ENCODE measurements at places on chromosomes 4 and X.
A peak's percentile ranks its signal among the peaks of the same experiment; 100 is the strongest.

GRCh38 chr4:128653527-128654444, 155.7 kb upstream of the JADE1 start:
- no peak for DNase-seq

- DNase-seq = no peak
These were observed 32.1 kb downstream of the ZBTB49 start for GRCh38 chr4:4321951-4322688.

GRCh38 chrX:48965959-48966358, 5.7 kb downstream of the KCND1 start:
- DNase-seq = no peak

- no peak for DNase-seq
These were observed 148.7 kb downstream of the ENOX2 start for GRCh38 chrX:130754353-130754752.

GRCh38 chr4:6435010-6435409, 37.4 kb downstream of the PPP2R2C start:
- DNase-seq = no peak

- DNase-seq = no peak
These were observed 78.7 kb upstream of the ZNF518B start for GRCh38 chr4:10535912-10536311.

DNA sequence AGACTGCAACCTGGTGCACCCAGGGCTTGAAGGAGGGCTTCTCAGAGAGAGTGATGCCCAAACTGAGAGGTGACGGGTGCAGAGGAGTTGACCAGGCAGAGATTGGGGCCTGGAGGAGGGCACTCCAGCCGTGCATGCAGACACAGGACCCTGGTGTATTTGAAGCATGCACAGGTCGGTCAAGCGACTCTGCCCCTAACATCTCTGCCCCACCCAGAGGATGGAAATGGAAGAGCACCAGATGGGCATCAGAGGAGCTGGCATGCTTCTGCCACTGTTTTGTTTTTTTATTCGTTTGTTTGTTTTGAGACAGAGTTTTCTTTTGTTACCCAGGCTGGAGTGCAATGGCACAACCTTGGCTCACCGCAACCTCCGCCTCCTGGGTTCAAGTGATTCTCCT, 320.9 kb downstream of the EVC2 start:
- DNase-seq = no peak

DNA sequence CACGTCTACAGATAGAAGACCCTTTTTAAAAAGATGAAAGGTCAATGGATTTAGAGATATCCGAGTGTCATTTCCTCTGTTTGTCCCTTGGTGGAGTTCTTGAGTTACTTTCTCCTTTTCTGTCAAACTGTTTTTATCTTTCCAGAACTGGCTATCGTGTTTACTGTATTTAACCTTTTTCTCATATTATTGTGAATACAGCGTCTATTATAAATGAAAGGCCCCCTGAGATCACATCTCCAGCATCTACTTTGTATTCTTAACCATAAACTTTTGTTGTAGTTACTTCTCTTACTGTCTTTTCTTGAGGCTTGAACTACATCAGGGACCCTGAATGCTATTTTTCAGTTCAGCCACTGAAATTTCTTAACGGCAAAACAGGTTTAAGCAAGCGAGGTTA, 4.0 kb upstream of the PCDH7 start:
- no peak for DNase-seq

GRCh38 chrX:17470136-17470535, 95.1 kb downstream of the NHS start:
- DNase-seq = no peak

DNA sequence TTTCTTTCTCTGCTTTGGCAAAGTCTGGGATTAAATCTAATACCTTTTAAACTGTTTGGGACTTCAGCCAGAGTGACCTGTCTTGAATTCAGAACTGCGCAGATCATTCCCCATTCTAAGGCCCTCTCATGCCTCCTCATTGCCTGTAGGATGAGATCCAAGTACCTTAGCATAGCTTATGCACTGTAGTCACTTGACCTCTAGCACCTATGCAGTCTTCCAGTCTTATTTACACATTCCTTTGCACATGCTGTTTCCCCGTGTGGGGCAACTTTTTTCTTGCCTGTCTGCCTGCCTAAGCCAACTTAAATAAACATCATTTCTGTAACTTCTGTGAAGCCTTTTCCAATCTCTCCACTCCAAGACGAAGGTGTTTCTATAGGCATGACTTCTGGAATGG, 68.4 kb downstream of the AR start:
- no peak for DNase-seq

GRCh38 chrX:97728215-97728614, 844.5 kb downstream of the RPA4 start:
- DNase-seq = no peak

- DNase-seq = no peak
These were observed 79.4 kb downstream of the ADGRG4 start for GRCh38 chrX:136380010-136380769.

- no peak for DNase-seq
These were observed 71.5 kb downstream of the AFF1 start for GRCh38 chr4:87006426-87006675.

DNA sequence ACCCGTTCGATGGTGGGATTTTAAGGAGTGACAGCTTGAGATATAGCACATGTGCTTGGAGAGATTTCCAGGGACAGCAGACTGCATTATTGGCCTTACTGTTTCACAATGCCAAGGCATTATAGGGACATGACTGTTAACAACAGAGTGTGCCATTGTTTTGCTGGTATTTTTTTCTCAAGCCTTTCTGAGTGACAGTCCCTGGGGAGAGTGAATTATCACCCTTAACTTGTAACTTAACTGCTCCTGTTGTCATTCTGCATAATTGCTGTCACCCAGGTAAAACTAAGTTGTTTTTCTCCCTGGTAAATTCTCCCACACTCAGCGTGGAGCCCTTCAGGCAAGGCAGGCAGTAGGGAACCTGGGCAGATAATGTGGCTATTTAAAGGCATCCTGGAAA, 989.2 kb upstream of the LCORL start:
- no peak for DNase-seq

DNA sequence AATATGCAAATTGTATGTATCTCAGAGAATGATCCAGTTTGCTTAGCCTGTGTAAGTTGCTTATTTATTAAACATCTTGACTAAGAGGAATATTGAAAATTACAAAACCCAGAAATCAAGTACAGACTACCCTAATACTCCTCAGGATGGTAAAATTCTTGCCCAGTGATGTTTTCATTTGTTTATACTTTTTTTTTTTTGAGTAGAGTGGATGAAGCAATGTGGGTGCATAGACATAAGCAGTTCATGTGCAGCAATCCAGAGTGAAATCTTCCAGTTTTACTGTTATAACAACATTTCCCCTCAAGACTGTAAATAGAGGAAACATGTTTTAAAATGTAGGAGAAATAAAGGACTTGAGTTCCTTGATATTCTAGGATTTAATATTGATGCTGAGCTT, 4.7 kb downstream of the GLRB start:
- no peak for DNase-seq

- DNase-seq = peak; percentile 50
These were observed 64.9 kb downstream of the N4BP2 start for GRCh38 chr4:40121515-40121914.

- no peak for DNase-seq
These were observed 105.1 kb upstream of the ARHGAP24 start for GRCh38 chr4:85369703-85370380.

DNA sequence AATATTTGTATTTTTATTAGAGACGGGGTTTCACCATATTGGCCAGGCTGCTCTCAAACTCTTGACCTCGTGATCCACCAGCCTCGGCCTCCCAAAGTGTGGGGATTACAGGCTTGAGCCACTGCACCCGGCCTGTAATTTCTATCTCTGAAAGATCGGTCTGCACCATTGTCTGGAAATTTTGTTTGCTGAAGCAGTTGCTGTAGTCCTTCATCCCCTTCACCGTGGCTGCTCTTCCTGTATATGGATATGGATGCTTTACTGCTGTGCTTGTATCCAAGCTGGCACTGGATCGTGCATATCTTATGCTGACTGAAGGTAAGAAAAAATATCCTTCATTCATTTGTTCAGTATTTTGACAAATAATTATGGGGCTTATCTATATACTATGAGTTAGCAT, 338.4 kb upstream of the GNPDA2 start:
- DNase-seq = no peak

GRCh38 chr4:168386002-168386401, 67.5 kb upstream of the DDX60 start:
- no peak for DNase-seq

DNA sequence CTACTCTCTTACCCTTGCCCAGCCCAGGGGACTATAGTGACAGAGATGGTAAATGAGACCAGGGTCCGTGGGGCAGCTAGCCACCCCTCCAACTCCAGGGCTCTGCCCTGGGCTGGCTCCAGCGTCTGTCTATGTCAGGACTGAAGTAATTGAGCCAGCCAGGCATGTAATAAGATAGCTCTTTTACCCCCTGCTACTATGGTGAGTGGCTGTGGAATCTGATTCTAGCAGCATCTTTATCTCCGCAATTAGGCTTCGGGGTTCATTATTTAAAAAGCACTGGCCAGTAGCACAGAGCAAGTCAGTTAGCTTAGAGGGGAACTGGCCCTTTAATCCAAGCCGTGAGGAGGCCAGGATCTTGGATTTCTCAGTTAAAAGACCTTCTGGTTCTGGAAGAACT, 123.3 kb upstream of the RAI2 start:
- no peak for DNase-seq

- DNase-seq = no peak
These were observed 158.5 kb downstream of the NR3C2 start for GRCh38 chr4:148283665-148284064.

- no peak for DNase-seq
These were observed 34.9 kb downstream of the MAML3 start for GRCh38 chr4:140118931-140119640.

GRCh38 chr4:43066415-43066814, 173.9 kb downstream of the GRXCR1 start:
- no peak for DNase-seq

DNA sequence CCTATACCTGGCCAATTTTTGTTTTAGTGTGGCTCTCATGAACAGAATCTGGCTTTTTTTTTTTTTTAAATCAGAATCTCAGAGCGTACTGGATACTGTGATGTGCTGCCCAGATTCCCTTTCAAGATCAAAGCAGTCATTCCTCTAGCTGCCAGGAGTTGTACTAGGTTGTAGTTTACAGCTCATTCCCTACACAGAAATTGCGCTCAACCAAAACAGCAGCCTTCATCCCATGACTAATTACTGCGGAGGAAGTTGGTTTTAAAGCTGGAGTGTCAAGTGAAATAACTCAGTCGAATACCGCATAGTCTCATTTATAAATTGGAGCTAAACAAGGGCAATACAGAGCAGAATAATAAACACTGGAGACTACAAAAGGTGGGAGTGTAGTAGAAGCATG, 12.2 kb upstream of the TMPRSS11B start:
- DNase-seq = no peak

DNA sequence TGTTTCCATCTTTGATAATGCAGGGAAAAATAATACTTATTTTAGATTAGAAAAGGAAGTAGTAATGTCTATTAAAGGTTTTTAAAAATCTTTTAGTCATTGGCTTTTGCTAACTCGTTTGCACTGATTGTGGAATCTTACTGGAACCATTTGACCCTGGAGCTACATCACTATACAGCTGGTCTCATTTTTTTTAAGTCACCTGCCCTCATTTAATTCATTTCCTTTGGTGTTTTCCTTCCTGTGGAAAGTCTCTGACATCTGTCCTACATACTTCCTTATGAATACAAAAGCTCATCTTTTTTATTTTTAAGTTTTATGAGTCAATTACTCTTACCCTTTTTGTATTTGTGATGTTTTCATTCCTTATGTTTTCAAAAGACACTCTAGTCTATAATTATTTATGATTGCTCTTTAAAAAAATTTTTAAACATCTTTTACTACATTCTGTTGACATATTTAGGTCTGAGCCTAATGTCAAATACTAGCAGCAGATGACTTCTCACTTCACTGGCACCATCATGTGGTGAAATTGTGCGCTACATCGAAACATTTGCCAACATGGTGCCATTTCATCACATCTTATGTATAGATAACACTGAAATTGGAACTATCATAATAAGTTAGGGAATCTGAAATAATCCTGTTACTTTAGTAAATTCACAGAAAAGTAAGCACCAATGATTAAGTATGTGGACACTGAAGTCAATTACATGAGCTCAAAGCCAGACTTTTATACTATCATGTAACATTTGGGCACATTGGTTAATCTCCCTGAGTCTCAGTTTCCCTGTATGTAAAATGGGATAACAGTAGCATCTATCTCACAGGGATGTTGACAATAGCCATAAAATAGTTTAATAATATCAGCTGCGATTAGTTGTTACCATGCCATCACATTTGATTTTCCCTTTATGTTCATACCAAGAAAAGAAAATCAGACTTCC, 9.4 kb upstream of the MMAA start:
- DNase-seq = peak; percentile 64

DNA sequence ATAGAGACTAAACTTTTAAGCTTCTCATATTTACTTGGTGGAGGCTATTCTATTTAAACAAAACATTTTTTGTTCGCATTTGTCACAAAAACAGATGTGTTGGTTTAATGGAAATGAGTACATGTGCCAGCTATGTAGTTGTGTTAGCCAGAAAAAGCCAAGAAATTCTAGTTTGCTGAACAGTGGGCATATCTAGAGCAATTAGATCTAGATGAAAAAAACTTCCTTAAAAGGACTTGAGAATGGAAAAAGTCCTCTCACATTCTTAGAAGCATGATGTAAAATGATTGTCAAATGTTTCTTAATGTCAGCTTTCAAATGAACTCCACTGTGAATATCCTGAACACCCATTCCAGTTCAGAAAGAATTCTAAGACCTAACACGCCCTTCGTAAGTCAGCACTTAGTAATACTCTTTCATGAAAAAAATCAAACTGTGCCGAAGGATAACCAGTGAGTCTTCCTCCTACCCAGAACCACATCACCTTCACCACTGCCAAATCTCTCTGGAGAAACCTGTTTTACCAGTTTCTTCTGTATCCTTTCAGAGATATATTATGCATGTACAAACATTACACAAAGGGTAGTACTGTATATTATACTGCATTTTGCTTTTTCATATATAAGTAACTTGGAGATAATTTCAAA, 28.2 kb downstream of the PHKA1 start:
- DNase-seq = no peak

DNA sequence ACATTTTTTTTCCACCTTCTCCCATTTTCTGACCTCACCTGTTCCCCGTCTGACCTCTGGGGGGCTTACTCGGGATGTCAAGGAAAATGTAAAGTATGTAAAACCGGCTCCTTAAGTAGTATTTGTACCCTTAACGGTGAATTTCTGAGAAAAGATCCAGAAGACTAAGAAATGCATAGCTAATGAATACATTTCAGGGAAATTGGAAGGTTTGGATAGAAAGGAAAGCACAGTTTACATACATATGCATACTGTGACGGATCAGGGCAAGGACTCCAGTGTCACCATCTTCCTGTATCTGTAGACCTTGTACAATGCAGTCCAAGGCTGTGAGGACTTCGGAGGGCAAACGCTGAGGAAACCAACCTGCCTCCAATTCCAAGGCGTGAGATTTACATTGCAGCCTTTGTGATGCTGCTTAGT, 2185.9 kb upstream of the TENM3 start:
- DNase-seq = no peak

DNA sequence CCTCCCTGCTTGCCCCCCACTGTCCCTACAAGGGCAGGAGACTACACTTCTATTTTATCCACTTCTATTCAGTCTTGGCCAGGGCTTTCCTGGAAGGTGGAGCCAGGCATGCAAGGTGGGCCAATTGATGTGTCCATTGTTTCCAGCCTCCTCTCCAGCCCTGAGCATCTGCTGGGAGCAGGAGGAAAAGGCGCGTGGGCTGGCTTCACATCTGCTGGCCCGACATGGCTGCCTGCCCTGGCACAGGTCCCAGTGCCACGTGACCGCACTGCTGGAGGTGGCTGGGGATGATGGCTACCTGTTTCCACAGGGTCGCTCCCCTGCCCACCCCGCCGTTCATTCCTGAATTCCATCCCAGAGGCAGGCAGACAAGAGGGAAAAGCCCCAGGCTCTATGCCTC, 247.7 kb downstream of the AFAP1 start:
- DNase-seq = no peak
